Activated naive CD8-positive, alpha-beta T cell treated with anti-CD3 and anti-CD28 coated beads for 36 hours (primary cell): ENCODE measurements at places on chromosomes 2 and 18. TPM values are rescaled to one million over a fixed set of nuclear protein-coding genes. Genes with fewer than 3 reads are reported as not detected.
A peak's percentile ranks its signal among the peaks of the same experiment; 100 is the strongest.

The CASP10 gene
- 26.5 TPM for total RNA-seq

- DNase-seq, result no peak
- H3K36me3 ChIP-seq, result no peaks in the 10 kb centered on the region
- H3K4me1 ChIP-seq, result peaks cover 26% of the 10 kb centered on the region
- H3K27me3 ChIP-seq, result no peaks in the 10 kb centered on the region
- H3K27ac ChIP-seq, result no peak overlapping the region
Measured at GRCh38 chr2:31314761-31315160, 80.8 kb downstream of the EHD3 start.

DNA sequence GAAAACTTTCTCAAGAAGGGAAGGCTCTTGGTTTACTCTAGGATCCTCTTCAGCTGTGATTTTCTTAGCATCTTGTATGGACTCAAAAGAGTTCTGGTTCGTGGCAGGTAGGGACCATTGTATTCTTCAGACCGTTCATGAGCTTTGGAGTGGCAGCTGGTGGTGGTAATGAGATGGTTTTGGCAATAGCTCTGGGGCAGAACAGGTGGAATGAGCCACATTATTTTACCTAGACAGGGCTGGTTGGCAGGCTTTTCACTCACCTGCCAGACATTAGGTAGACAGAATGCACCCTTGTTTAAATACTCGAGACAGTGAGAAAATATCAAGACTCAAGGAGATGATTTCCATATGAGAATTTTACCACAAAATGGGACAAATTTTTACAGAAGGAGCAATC, 26.2 kb upstream of the MGAT5 start:
- H3K36me3 ChIP-seq, result peaks cover 34% of the 10 kb centered on the region
- no peak for DNase-seq
- H3K4me1 ChIP-seq, result peaks cover 56% of the 10 kb centered on the region
- no peak overlapping the region for H3K27ac ChIP-seq

- no peak overlapping the region for H3K4me3 ChIP-seq
- no peak overlapping the region for H3K27ac ChIP-seq
- no peaks in the 10 kb centered on the region for H3K4me1 ChIP-seq
- no peak for DNase-seq
- H3K27me3 ChIP-seq, result no peaks in the 10 kb centered on the region
Measured at GRCh38 chr2:50449306-50449705, 582.6 kb downstream of the NRXN1 start.

The ANKRD30B gene
- not detected for total RNA-seq

The FAM124B gene
- total RNA-seq, result 0.52 TPM

- no peaks in the 10 kb centered on the region for H3K36me3 ChIP-seq
- peaks cover 18% of the 10 kb centered on the region for H3K27me3 ChIP-seq
- H3K4me3 ChIP-seq, result no peak overlapping the region
- no peak for DNase-seq
- H3K4me1 ChIP-seq, result no peaks in the 10 kb centered on the region
Measured at GRCh38 chr18:47543080-47543479, 291.6 kb upstream of the SKOR2 start.

The CTAGE1 gene
- not detected for total RNA-seq

The LIMS3 gene
- 0.72 TPM for total RNA-seq

DNA sequence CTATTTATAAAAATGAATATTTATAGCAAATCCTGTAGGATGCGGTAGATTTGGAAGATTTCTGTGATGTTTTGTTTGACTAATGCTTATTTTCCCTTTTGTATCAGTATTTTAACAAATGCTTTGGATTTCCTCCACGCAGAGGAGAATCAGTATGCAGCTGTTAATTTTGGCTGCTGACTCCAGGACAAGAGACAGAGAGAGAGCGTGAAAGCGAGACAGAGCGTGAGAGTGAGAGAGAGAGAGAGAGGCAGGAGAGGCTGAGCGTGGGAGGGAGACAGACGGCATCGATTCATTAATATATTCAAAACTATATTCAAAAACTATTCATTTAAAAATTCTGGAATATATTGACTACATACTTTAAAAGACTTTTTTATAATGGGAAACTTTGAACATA, 62.5 kb downstream of the RRM2 start:
- no peaks in the 10 kb centered on the region for H3K27me3 ChIP-seq
- H3K4me3 ChIP-seq, result no peak overlapping the region
- no peaks in the 10 kb centered on the region for H3K4me1 ChIP-seq
- DNase-seq, result no peak
- no peak overlapping the region for H3K27ac ChIP-seq

The CEBPZ gene
- 119 TPM for total RNA-seq

- no peak for DNase-seq
- no peak overlapping the region for H3K4me3 ChIP-seq
- H3K4me1 ChIP-seq, result no peaks in the 10 kb centered on the region
- H3K27ac ChIP-seq, result no peak overlapping the region
Measured at GRCh38 chr2:71772510-71773172, 319.3 kb downstream of the DYSF start.

- H3K4me3 ChIP-seq, result no peak overlapping the region
- no peak for DNase-seq
- H3K36me3 ChIP-seq, result no peaks in the 10 kb centered on the region
Measured at GRCh38 chr2:13121096-13121495, 404.4 kb downstream of the TRIB2 start.

The TTC32 gene
- total RNA-seq, result 14.9 TPM

The SLC9A4 gene
- not detected for total RNA-seq

The IL1RL1 gene
- 0.18 TPM for total RNA-seq

DNA sequence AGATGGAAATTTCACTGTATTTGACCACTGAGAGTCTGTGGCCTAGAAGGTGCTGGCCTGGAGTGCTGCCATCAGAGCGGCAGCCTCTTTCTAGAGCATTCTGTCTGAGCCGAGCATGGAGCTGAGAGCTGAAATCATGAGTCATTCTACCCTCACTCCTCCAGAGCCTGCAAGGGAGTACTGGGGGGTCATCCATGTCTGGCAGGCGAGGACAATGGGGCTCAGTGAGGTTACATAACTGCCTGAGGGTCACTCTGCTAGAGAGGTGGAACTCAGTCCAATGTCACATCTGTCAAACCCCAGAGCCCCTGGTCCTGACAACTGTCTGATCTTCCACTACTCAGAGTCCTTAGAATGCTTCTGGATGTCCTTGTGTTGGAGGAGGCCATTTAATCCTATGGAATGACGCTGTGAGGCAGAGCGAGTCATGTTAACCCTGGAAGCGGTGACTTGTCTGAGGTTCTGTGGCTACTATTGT, 65.3 kb downstream of the HAUS1 start:
- peak; percentile 29 for DNase-seq
- no peak overlapping the region for H3K4me3 ChIP-seq
- peaks cover 2% of the 10 kb centered on the region for H3K36me3 ChIP-seq
- H3K27ac ChIP-seq, result peak overlapping the region; percentile 76
- H3K4me1 ChIP-seq, result peaks cover 36% of the 10 kb centered on the region

The LRRC30 gene
- not detected for total RNA-seq

DNA sequence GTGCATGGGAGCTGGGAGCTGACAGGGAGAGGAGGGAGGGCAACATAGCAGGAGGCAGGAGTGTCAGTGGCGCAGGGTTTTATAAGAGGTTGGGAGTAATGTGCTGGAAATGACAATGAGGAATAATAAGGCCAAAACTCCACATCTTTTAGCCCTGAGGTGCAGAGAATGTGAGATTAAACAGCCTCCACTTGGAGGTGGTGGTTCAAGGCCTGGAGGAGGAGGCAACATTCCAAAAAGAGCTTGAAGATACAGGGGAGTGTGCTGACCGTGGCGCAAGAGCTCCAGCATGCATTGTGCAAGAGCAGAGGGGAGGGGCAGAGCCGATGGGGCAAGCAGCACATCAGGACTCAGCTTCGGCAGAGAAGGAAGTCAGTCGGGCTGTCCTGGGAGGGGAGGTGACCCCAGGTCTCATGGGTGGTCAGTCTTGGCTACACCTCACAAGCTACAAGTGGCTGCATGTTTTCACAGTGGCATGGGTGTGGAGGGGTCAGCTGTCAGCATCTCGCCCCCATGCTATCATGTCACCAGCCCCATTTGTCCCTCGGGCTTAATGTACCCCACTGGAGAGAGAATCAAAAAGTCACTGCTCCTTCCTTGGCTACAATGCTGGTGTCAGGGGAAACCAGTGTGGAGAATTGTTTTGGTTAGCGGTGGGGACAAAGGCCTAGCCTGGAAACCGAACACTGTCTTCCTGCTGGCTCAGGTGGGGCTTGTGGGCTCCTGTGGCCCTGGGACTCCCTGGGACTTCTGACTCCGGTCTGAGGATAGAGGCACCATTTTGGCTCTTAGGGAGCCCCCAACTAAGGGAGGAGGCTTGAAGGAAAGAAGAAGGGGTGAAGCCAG, 208.0 kb downstream of the ZFP36L2 start:
- no peaks in the 10 kb centered on the region for H3K27me3 ChIP-seq
- H3K4me3 ChIP-seq, result no peak overlapping the region
- no peaks in the 10 kb centered on the region for H3K4me1 ChIP-seq
- no peak for DNase-seq
- H3K27ac ChIP-seq, result no peak overlapping the region

DNA sequence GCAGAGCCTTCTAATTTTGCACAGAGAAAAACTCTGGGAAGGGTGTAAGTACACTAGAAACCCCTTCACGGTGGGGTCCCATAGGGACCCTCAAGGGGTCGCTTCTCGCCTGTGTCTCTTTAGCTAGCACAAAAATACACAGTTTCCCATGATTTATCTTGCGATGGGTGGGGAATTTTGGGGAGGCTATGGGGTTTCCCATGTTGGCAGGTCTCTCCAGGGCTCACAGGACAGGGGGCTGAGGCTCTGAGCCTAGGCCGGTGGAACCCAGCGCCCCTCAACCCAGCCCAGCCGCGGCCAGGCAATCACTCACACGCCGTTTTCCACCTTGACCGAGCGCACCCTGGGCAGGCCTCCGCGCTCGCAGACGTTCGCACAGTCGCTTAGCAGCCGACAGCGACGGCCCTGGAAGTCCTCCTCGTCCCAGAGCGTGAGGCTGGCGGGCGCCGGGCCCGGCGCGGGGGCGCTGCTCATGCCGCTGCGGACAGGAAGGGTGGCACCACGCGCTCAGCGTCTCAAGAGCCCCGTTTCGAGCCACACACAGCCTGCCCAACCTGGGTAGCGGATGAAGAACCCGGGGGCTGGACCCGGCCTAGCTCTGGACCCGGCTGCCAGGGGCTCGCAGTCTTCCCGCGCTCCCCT, 398 bp downstream of the CRYBA2 start:
- peaks cover 2% of the 10 kb centered on the region for H3K4me1 ChIP-seq
- DNase-seq, result no peak
- no peaks in the 10 kb centered on the region for H3K36me3 ChIP-seq
- no peak overlapping the region for H3K27ac ChIP-seq

DNA sequence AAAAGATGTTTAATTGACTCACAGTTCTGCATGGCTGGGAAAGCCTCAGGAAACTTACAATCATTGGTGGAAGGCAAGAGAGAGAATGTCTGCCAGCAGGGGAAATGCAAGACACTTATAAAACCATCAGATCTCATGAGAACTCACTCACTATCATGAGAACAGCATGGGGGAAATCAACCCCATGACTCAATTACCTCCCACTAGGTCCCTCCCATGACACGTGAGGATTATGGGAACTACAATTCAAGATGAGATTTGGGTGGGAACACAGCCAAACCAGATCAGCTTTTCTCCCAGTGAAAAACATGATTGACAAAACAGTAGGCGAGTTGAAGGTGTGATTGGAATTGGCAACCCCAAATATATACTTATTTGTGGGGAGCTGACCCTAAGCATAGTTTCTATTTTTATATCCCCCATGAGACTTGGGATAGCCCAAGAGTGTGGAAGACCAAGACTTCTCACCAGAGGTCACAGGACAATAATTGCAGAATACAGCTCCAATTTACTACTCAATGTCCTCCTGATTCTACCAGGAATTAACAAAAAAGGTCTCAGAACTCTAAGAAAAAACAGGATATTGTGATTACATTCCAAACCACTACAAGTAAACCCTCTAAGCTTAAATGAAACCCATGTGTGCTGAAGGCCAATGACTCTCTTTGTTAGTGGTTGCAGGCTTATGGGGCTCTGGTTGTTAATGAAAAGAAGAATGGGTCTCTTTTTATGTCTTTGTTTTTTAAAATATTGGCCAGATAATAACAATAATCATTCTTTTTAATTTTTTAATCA, 96.1 kb upstream of the PIK3C3 start:
- no peak overlapping the region for H3K27ac ChIP-seq
- no peaks in the 10 kb centered on the region for H3K36me3 ChIP-seq
- H3K4me1 ChIP-seq, result no peaks in the 10 kb centered on the region
- peaks cover 8% of the 10 kb centered on the region for H3K27me3 ChIP-seq
- H3K4me3 ChIP-seq, result no peak overlapping the region

- H3K27me3 ChIP-seq, result no peaks in the 10 kb centered on the region
- no peak overlapping the region for H3K27ac ChIP-seq
- no peak overlapping the region for H3K4me3 ChIP-seq
- H3K4me1 ChIP-seq, result peaks cover 5% of the 10 kb centered on the region
Measured at GRCh38 chr18:12325726-12326245, 17.7 kb downstream of the TUBB6 start.

DNA sequence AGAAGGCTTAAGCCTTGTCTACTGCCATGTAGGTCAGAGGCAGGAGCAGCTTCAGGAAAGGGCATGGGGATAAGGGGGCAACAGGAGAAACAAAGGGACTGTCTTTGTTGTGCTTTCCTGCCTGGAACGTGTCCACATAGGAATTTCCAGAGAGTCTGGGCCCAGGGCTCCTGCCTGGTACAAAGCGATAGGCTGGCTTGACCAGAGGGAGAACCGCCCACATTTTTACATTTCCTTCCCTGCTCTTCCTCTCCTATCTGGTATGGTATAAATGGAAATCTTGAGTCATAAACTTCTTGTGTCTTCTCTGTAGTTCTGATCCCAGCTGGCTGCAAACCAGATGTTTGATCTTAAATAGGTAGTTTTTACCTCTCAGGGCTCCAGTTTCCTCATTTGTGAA, 414.8 kb downstream of the HRH4 start:
- H3K27me3 ChIP-seq, result peaks cover 13% of the 10 kb centered on the region
- no peak overlapping the region for H3K4me3 ChIP-seq
